ENCODE measurements at places on chromosomes 12 and 14. TPM values are rescaled to one million over a fixed set of nuclear protein-coding genes. Genes with fewer than 3 reads are reported as not detected.

ALDH1L2 gene
- total RNA-seq = 14.9 TPM

PARPBP gene
- total RNA-seq = 30.1 TPM

ST8SIA1 gene
- 0.86 TPM for total RNA-seq

GAS2L3 gene
- 41.4 TPM for total RNA-seq

AICDA gene
- not detected for total RNA-seq

PRH1 gene
- total RNA-seq = 6.6 TPM

DEGS2 gene
- total RNA-seq = 0.58 TPM

PLBD2 gene
- total RNA-seq = 21.7 TPM

PPP1R1A gene
- not detected for total RNA-seq

FLVCR2 gene
- total RNA-seq = 23.9 TPM

CEBPE gene
- total RNA-seq = 0.11 TPM

HOXC12 gene
- 0.38 TPM for total RNA-seq

PSEN1 gene
- total RNA-seq = 29.9 TPM

FAR2 gene
- total RNA-seq = 0.13 TPM

LRRC43 gene
- not detected for total RNA-seq

MSRB3 gene
- total RNA-seq = 40.8 TPM

TGM1 gene
- 2.5 TPM for total RNA-seq

DNA sequence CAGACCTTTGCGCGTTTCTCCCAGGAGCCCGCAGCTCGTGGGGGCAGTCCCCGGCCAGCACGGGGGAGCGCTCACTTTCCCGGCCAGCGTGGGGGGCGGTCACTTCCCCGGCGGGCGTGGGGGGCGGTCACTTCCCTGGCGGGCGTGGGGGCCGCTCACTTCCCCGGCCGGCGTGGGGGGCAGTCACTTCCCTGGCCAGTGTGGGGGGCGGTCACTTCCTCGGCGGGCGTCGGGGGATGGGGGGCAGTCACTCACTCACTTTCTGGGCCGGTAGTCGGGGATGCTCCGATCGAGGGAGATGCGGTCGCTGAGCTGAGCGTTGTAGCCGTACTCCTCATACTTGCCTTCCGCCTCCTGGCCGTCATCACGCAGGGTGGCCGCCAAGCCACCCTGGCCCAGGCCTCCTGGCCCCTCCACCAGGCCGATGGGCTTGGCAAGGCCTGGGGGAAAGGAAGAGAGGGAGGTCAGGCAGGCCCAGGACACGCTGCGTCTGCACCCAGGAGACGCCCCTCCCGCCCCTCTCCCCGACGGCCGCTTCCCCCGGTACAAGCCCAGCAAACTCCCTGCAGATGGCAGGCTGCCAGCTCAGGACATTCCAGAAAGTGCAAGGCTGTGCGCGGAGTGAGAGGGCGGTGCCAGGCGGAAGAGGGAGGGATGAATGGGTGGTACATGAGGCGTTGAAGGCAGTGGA lies 43.3 kb downstream of the GALNT9 start:
- peak; percentile 7 for DNase-seq

GRCh38 chr12:76449583-76449982 lies 101.4 kb upstream of the BBS10 start:
- DNase-seq = peak; percentile 50

DNA sequence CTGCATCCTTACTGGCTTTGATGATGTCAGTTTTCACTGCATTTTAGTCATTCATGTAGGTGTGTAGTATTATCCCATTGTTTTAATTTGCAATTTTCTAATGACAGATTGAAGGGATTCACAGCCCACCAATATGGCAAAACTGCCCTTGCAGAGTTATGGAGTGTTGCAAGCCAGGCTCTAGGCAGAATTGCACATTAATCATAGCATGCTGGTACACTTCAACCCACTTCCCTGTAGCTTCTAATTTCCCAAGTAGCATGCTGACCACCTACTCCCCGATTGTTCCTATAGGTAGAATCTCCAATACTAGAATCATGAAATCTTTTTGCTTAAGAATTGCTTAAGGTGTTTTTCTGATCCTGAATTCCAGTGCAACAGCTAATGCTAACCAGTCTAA lies 5.2 kb upstream of the RNASE6 start:
- no peak for DNase-seq

DNA sequence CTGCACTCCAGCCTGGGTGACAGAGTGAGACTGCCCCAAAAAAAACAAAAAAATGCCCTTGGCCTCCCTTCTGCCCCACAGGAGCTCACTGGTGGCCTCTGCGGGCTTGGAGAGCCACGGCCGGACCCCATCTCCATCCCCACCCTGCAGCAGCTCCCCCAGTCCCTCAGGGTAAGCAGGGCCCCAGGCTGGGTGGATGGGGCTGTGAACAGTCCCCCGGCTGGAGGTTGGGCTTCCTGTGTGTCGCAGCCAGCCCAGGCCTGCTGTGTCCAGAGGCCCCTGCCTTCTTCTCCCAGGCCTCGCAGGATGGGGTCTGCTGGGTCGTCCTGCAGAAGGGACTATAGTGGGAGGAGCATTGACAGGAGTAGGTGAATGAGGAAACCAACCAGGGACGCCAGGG lies 15.4 kb upstream of the PUS1 start:
- DNase-seq = no peak

DNA sequence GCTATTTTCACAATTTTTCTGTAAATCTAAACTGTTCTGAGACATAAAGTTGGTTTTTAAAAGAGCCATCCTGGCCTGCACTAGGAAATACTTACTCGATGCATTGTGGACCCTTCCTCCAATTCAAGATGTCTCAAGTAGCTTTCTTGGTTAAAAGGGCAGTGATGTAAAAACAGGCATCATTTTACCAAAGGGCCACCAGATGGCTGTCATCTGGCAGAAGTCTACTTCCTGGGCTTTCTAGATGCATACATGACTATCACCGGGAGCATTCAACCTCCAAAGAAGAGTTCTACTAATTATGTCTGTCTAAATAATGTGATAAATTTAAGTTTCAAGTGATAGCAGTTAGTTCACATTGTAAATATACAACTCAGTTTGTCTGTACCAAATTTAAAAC lies 96.8 kb upstream of the FRMD6 start:
- peak; percentile 70 for DNase-seq

DNA sequence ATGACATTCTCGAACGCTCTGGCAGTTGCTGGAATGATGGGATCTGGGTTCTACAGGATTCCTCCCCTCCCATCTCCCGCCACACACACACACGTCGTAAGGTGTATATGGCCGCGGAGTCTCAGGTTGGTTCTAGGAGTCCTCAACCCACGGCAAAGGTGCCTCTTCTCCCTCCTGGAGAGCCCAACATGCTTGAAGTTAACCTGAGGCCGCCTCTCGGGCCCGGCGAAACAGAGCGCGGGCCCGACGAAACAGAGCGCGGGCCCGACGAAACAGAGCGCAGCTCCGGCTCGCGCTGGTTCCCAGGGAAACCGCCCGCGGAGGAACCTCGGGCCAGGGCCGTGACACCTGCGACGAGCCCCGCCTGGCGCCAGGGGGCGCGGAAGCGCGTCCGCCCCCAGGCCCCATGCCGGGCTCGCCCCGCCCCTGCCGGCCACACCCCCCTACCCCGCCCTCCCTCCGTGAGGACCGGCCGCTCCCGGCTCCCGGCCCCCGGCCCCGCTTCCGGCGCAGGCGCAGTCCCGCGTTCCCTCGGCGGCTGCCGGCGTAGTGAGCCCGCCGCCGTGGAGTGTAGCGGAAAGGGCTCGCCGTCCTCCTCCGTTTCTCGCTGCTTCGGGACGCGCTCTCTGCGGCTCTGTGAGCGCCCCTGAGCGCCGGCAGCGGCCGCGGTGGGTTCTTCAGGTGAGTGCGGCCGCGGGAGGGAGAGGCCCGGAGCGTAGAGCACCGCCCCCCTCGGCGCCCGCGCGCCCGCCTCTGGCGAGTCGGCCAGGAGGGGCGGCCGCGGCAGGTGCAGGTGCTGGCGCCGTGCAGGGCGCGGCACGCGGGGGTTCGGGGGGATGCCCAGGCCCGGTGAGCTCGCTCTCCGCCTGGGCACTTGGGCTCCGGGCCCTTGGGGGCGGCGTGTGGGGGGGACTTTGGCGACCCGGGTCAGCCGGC lies at the start of gene RAB3IP:
Gene RAB3IP (plus strand): TSS at position 510 of the 936 bp plus-strand sequence. CDS start 16,549 bp downstream, outside the sequence.
- DNase-seq = peak; percentile 64

- no peak for DNase-seq
These were observed 197.2 kb downstream of the NRXN3 start for GRCh38 chr14:78367355-78367754.

GRCh38 chr14:67595392-67595791 lies 4.7 kb downstream of the PIGH start:
- no peak for DNase-seq

DNA sequence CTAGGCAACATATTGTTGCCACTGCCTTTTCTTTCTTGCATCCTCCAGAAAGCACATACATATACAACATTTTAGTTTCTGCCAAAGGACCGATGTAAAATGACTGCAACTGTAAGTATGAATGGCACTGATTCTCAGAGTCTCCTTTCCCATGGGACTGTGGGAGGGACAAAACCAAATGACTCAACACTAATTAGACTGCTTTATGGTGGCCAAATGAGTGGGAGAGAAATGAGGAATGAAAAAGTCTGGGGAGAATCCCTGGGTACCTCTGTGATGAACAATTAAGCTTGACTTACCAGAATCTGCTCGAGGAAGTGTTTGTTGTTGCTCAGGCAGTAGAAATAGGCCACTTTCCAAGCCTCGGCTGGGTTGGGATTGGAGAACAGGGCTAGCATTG lies 10.1 kb downstream of the ZFYVE26 start:
- DNase-seq = peak; percentile 7

- DNase-seq = no peak
These were observed 36.3 kb upstream of the SINHCAF start for GRCh38 chr12:31362115-31362758.

GRCh38 chr14:78508023-78508422 lies 337.9 kb downstream of the NRXN3 start:
- no peak for DNase-seq

DNA sequence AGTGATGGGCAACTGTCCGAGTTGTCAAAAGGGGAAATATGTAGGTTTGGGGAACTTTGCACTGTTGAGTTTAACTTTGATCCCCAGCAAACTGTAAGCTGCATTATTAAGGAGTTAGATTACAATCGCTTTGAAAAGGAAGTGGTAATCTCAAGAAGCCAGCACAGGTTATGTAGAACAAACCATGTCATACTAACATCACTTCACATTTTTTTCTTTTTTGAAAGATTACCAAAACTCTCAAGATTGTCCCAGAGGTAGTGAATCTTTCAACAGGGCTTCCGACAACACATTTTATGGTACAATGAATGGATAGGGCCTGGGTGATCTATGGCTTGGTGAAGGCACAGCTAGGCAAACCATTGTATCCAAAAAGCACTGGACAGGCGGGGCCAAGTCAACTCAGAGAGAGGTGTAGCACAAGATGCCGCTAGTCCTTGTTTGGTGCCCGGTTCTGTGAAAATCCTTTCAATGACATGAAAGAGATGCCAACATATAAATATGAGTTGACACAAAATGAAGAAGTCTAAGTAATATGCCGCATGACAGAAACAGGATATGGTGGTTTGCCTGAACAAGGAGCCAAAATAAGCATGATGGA lies 24.3 kb upstream of the PARP11 start:
- DNase-seq = no peak

DNA sequence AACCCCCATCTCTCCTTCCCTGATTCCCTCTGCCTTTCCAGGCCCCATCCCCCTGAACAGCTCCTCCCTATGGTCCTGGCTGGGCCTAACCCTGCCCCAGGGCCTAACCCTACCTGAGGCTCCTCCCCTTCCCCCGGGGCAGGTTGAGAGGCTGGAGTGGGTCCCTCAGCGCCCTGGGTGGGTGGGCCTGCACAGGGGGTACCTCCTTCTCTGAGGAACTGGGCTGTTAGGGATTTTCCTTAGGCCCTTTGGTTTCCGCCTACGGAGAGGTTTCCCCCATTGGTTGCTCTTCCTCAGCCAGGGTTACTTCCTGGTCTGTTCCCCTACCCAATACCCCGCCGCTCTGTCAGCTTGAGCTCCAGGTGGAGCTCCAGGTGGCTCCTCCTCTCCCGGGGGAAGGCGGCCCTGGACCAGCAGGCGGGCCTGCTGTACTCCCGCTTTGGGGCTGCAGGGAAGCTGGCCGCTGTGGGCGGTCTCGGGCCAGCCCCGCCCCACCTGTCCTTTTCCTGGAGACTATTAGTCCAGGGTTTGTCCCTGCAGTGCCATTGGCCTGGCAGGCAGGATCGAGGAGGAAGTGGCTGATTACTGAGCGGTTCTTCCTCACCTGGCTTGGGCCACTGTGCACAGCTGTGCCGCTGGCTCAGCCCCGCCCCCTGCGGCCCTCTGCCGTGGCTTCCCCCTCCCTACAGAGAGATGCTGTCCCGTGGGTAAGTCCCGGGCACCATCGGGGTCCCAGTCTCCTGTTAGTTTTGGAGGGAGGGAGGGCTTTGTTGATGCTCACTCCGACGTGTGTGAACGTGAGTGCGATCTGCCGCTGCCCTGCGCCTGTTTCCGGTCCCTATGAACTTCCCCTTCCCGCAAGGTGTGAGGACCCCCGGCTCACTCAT lies 2.5 kb downstream of the C12orf57 start:
- no peak for DNase-seq

DNA sequence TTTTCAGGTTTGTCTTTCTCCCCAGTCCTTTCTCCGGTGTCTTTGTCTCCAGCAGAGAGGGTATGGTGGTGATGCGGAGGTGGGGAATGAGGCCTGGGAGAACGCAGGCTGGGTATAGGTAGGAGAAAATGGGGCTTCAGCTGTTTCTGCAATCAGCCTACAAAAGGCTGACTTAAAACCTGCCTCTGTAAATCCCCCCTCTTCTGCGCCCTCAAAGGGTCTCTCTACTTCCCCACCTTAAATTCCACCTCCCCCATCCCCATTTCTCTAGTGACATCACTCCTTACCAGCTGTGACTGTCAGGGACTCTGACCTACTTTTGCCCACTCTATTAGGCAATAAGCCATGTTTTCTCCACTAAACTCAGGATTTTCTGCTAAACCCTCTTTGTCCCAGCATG lies 8.1 kb upstream of the RIMKLB start:
- no peak for DNase-seq

GRCh38 chr14:91860238-91860637 lies 7.1 kb downstream of the TC2N start:
- no peak for DNase-seq

DNA sequence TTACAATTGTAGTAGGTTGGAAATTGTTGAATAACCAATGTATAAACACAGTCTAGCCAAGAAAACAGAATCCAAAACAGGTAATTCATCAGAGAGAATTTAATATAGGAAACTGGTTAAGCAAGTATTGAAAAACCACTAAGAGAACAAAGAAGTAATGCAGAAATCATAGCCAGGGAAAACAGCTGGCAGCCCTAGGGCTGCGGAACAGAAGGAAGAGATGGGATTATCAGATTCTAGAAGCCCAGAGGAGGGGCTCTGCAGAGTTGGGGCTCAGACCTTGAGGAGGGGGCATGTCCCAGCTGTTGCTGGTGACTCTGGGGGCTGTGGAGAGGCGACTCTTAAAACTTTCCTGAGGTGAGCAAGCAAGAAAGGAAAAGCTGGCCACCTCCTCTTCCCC lies 49.4 kb downstream of the CD9 start:
- no peak for DNase-seq

DNA sequence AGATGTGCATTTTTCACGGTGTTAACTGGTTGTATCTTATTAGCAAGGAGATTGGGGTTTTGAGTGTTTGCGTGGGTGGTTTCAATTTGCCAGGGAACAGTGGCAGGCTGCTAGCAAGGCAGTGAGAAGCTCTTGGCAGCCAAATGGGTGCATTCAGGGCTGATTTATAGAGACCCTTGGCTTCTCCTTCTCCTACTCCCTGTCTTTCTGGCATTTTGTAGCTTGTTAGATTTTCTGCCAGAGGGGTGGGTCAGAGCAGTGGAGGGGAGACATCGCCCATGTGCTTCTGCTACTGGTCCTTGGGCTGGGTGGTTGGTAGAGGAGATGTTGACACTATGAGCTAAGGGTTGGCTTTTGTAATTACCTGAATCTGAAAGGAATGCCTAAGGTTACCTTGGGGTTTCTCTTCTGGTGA lies 9.6 kb downstream of the CALM1 start:
- DNase-seq = no peak

- no peak for DNase-seq
These were observed 13.2 kb downstream of the EIF5 start for GRCh38 chr14:103347091-103347815.
